ENCODE measurements at places on chromosomes 16 and 17.
A peak's percentile ranks its signal among the peaks of the same experiment; 100 is the strongest.

- DNase-seq, result no peak
Measured at GRCh38 chr16:57696240-57696639, 1.6 kb downstream of the DRC7 start.

DNA sequence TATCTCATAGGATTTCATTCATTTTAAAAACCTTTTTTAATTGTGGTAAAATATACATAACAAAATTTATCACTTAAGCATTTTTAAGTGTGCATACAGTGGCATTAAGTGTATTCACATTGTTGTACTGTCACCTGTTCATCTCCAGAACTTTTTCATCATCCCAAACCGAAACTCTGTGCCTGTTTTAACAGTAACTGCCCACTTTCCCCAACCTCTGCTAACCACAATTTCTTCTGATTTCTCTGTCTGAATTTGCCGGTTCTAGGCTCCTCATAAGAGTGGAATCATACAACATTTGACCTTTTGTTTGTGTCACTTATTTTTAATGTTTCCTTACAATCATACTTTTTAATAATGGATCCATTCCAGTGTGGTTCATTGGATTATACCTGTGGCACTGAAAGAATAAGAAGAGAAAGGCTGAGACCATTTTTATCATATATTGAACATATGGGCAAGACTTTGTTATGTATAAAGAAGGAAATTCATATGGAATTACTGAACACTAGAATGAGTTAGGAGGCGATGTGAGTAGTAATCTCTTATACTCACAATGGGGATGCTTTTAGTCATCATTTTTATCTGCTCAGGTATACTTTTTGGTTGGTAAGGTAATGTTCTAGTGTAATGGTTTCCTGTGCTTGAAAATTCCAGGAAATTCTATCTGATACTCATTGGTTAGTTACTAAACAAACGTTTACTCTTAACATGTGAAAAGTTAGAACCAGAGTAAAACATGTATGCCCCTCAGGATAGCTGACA lies 10.8 kb downstream of the CYLD start:
- DNase-seq, result no peak

GRCh38 chr16:31438414-31438813 lies 4.2 kb downstream of the ZNF843 start:
- DNase-seq, result no peak

DNA sequence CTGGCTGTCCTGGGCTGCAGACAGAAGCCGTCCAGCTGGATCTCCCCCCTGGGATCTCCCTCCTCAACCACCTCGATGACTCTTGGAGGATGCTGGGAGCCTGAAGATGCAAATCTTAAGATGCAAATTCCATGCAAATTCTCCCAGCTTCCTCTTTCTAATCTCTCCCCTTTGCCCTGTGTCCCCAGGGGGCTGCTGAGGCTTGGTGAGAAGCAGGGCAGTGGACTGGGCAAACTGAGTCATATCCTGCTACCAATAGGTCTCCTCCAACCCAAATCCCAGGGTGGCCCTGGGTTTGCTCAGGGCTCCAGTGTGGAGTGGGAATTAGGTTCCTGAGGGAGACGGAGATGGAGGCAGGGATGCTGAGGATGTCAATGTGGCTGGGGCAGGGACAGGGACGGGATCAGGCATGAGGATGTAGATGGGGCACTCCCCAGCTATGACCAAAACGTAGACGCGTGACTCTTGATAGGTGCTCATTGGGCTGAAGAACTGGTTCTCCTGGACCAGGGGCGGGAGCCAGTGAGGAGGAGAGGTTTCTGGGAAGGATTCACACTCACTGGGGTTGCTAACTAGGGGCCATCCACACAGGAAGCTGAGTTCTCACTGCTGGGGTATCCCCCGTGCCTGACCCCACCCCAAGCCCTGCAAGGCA lies 3.6 kb upstream of the ALOX12B start:
- no peak for DNase-seq

- no peak for DNase-seq
Measured at GRCh38 chr17:64063088-64063487, 42.7 kb upstream of the ICAM2 start.

DNA sequence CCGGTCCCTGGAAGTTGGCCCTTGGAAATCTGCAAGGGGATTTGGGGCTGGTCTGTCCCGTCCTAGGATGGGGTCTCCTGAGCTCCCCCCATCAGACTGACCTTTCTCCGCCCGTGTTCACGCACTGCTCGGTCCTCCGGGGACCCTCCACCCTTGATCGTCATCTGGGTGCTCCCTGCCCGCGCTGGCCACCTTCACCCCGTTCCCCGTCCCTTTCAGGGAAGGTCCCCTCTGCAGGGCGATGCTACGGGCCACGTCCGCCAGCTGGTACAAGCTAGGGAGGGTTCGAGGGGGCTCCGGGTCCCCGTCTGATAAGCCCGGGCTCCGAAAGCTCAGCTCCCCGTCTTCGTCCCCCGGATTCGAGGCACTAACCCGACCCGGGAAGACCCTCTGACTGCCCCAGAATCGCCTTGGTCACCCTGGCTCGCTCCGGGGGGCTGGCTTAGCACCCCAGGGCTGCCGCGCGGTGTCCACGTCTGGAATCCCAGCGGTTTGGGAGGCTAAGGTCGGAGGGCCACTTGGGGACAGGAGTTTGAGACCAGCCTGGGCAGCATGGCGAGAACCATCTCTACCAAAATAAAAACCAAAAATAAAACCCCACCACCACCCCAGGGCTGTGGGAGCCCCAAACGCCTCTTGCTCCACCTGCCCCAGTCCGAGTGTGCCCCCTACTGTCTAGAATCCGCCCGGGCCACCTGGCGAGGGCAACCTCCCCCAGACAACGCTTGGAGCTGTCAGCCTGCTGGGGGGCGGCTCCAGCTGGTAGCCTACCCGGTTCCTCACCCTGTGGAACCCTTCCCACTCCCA lies 1.1 kb upstream of the SLC43A2 start:
- DNase-seq, result no peak

DNA sequence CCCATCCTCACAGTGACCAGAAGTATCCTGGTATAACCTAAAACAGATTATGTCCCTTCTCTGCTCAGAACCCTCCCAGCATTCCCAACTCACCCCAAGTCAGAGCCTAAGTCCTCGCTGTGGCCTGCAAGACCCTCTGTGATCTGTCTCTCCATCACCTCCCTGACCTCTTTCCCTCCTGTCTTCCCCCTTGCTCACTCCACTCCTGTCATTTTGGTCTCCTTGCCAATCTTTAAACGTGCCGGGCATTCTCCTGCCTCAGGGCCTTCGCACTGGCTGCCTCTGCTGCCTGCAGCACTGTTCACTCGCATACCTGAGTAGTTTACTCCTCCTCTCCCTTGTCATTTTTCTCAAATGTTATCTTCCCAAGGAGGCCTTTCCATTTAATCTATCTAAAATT lies 97.7 kb downstream of the GSG1L start:
- no peak for DNase-seq

DNA sequence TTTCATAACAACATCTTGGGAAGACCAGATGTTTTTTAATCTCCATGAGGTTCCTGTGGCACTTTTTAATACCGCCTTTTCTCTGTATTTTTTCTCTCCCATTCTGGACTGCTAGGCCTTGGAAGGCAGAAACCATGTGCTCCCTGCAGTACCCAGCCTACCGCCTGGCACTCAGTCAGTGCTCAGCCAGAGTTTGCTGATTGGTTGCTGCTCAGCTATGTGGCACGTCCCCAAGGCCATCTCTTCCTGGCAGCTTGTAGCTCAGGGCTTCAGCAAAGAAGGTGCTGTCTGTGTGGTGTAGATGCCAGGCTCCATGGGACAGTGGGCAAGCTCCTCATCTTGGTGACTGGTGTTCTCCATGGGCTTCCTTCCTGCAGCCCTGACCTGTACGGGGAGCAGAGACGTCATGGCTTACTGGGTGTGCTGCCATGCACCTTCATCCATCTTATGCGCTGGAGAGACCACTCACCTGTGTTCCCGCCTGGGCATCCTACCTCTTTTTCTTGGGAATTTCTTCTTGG lies 86.7 kb downstream of the CLEC16A start:
- no peak for DNase-seq

DNA sequence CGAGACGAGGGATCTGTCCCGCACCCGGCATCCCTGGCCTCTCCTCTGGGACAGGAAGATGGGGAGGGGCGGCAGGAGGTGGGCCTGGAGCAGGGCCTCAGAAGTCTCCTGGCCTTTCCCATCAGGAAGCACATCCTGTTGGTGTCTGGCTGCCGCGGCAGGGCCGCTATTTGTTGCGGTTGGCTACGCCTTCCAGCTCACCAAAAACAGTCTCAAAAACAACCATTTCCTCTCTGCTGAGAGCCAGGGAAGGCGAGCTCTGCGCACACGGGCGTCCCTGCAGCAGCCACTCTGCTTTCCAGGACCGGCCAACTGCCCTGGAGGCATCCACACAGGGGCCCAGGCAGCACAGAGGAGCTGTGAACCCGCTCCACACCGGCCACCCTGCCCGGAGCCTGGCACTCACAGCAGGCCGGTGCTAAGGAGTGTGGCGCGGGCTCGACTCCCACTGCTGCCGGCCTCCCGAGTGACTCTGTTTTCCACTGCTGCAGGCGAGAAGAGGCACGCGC lies at the start of gene TMEM204:
Gene TMEM204, plus strand, starts transcription at position 224 of the 509 bp plus-strand sequence. CDS start 610 bp downstream, outside the sequence.
- no peak for DNase-seq

DNA sequence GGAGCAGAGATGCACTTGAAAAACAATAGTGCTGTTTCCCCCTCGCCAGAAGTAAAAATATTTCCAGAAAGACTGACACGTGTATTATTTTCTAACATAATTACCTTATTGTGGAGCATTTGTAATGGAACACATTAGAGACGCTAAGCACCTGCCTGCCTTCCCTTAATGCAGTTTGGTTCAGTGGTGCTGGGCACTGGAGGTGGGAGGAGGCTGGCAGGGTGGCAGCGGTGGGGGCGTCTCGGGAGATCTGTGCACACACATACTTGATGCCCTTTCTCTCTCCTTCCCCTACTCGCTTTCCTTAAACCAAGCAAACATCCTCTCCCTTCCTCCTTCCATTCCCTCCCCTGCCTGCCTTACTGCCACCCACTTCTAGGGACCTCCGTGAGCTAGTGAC lies 156.6 kb upstream of the SDK2 start:
- DNase-seq, result peak; percentile 81
